ENCODE measurements at places on chromosomes 11 and 22. TPM values are rescaled to one million over a fixed set of nuclear protein-coding genes. Genes with fewer than 3 reads are reported as not detected.

Gene GGTLC2
- total RNA-seq, result not detected

Gene TRIM49
- not detected for total RNA-seq

Gene SAA4
- 0.94 TPM for total RNA-seq

Gene OR8G1
- not detected for total RNA-seq

DNA sequence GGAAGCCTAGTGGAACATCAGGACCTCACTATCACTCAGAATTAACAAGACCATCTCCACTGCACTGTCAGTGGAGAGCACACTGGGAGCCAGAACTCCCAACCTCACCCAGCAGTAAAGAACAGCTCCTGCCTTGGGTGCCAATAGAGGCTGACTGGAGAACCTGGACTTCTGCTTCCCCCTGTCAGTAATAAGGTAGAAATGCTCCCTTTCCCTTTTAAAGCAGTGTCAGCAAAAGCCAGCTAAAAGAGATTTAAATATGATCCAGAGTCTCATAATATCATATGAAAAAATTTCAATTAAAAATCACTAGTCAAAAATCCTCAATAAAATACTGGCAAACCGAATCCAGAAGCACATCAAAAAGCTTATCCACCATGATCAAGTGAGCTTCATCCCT lies 82.8 kb downstream of the SPATA19 start:
- DNase-seq, result no peak

GRCh38 chr11:130315354-130315970 lies 745 bp upstream of the ZBTB44 start:
- peak; percentile 27 for DNase-seq

GRCh38 chr11:87127101-87127500 lies 89.4 kb downstream of the TMEM135 start:
- DNase-seq, result no peak

DNA sequence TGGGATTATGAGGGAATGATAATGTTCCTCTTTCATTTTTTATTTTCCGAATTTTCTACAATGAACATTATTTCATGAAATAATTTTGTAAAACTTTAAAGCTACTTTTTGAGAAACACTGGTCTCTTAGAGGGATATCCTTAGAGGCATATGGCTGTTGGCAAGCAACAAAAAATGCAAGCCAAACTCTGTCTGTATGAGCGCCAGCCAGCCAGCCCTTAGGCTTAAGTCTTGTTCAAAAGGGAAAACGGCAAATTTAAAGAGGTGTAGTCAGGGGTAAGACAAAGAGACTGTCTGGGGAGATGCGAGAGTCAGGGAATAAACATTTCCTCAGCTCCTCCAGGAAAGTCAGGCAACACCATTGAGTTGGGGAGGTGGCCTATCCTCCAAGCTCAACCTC lies 22.5 kb downstream of the ASCC2 start:
- DNase-seq, result no peak

- no peak for DNase-seq
Measured at GRCh38 chr11:61650781-61651571, 29.2 kb upstream of the DAGLA start.

- DNase-seq, result no peak
Measured at GRCh38 chr11:35215945-35216344, 77.0 kb downstream of the CD44 start.

DNA sequence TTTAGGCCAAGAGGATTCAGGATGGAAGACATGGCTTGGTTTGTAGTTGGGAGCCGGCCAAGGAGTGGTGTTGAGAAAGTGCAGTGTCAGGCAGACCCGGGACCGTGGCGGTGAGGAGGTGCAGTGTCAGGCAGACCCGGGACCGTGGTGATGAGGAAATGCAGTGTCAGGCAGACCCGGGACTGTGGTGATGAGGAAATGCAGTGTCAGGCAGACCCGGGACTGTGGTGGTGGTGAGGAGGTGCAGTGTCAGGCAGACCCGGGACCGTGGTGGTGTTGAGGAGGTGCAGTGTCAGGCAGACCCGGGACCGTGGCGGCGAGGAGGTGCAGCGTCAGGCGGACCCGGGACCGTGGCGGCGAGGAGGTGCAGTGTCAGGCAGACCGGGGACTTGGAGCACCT lies 59.7 kb downstream of the LRP5 start:
- DNase-seq, result no peak
